Left ventricle myocardium inferior (tissue), 1 donor: ENCODE measurements at places on chromosomes 3 and 15. TPM values are rescaled to one million over a fixed set of nuclear protein-coding genes. Genes with fewer than 3 reads are reported as not detected.

The ATRIP gene
- total RNA-seq, result 4.3 TPM

The PDCD7 gene
- 14.5 TPM for total RNA-seq

The CEMIP gene
- 0.44 TPM for total RNA-seq

The RTP1 gene
- total RNA-seq, result not detected

The PSTPIP1 gene
- 3.5 TPM for total RNA-seq

The PIERCE2 gene
- 8.7 TPM for total RNA-seq

GRCh38 chr3:139764936-139765335 is 87.2 kb upstream of the NMNAT3 start:
- DNase-seq, result no peak

DNA sequence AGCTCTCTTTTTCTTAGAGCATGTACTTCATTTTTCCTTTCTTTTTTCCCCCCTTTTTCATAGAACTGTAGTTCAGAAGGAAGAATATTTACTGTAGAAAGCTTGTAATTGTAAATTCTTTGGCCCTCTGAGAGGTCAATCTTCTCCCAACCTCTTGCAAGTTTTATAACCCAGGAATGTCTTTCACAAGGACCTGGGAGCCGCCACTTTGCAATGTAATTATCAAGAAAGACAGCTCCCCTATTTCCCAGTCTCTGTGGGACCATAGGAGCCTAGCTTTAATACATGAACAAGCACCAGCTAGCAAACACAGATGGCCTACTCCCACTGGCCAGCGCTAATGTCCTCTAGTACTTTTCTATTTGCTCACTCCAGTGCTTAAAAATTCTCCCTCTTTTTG is 51.4 kb downstream of the NFKBIZ start:
- no peak for DNase-seq

- DNase-seq, result no peak
Observed at GRCh38 chr3:195013411-195014361, 257.3 kb downstream of the XXYLT1 start.

- no peak for DNase-seq
Observed at GRCh38 chr3:139394116-139394515, 4.7 kb upstream of the COPB2 start.

GRCh38 chr3:127461286-127461910 is 129.1 kb downstream of the TPRA1 start:
- DNase-seq, result no peak

GRCh38 chr15:96500508-96500907 is 170.0 kb downstream of the NR2F2 start:
- no peak for DNase-seq

- no peak for DNase-seq
Observed at GRCh38 chr3:84547207-84547606, 411.6 kb upstream of the CADM2 start.

- no peak for DNase-seq
Observed at GRCh38 chr3:124636101-124636862, 94.0 kb upstream of the UMPS start.

- DNase-seq, result no peak
Observed at GRCh38 chr3:141663993-141664392, 74.1 kb upstream of the RNF7 start.

- DNase-seq, result no peak
Observed at GRCh38 chr3:74631351-74632140, 17.1 kb upstream of the CNTN3 start.

- DNase-seq, result no peak
Observed at GRCh38 chr15:57038040-57038439, 119.6 kb downstream of the TCF12 start.

DNA sequence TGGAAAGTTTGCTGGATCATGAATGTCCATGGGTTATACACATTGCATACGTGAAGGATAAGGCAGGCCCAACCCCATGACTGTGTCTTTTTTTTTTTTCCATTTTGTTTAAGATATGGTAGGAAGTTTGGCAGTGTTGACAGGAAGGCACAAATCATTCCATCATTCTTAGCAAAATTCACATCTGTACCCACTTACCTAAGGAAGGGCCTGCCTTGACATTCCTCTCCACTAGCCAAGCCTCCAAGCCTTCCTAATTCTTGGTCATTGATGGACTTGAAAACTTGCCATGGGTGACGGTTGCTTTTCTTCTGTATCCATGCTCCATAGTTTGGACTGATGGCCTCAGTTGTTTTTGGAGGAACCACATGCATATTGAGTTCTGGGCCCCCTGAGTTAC is 54.4 kb downstream of the ARNT2 start:
- no peak for DNase-seq

DNA sequence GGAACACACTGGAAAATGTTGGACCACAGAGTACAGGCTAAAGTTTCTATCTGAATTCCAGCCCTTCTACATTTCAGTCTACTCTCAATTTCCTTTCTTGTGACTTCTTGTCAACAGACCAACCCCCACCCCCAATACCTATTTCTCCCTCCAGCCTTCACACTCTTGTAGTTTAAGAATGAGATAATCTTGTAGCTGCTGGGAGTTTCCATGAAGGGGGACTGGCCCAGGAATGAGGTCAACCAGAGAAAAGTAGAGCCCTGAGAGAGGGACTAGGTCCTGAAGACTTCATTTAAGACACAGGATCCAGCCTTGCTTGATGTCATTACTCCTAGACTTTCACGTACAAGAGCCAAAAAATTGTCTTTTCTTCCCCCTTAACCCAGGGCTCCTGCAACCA is 29.5 kb upstream of the FAM107A start:
- no peak for DNase-seq

DNA sequence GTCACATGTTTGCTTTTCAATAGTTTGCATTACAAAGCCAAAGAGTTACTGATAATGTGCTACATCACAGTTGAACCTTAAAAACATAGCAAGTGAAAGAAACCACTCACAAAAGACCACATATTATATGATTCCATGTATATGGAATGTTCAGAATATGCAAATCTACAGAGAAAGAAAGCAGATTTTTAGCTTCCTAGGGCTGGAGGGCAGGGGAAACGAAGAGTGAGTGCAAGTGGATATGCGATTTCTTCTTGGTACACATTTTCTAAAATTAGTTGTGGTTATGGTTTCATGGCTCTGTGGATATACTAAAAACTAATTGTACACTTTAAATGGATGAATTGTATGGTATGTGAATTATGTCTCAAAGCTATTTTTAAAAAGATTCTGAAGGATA is 4.0 kb upstream of the GBE1 start:
- DNase-seq, result no peak

DNA sequence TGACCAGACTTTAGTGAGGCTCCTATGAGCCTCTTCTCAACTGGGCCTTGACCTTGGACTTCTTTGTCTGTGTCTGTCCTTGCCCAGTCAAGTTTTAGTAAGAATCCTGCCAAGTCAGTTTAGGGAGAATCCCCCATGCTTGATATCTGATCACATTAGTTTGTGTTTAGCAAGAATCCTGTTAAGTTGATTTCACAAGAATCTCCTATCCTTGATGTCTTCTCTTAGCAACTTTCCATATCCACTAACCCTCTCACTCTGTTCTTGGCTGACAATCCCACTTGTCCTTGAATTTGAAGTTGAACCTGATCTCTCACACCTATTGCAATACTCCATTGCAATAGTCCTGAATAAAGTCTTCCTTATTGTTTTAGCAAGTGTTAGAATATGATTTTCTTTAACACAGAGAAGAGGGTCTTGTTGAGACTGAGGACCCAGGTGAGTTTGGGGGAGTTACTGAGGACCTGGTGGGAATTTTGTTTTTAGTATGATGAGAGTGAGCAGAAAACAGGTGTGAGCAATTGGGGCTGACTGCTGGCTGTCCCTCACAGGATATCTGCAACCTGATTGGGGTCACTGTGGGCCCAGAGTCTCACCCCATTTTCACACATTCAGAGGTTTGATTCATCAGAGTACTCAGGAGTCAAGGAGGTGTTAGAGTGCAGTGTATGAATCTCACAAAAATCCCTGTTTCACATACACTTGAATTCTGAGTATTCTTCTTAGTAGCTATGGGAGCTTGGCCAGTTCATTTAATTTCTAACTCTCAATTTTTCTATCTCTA is 39.9 kb upstream of the TNFAIP8L3 start:
- DNase-seq, result no peak

- no peak for DNase-seq
Observed at GRCh38 chr15:63597821-63598220, 634 bp downstream of the FBXL22 start.

- no peak for DNase-seq
Observed at GRCh38 chr3:7520059-7520458, 659.1 kb downstream of the GRM7 start.

GRCh38 chr3:56547486-56547885 is 9.5 kb upstream of the CCDC66 start:
- no peak for DNase-seq

DNA sequence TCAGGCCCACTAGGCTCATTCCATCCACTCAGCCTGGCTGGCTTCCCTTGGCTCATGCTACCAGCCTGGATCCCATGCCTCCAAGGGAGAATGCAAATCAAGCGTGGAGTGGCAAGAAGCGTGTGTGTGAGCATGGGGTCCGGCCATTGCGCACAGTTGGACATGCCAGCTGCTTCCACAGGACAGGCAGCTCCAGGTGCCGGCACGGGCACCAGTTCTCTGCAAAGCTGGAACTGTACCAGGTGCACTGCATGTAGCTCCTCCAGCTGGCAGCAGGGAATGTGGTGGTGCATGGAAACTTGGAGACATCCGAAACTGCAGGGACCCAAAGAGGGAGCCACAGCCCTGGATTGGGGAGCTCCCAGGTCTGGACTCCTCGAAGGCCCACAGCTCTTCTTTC is 449.8 kb downstream of the EPHA6 start:
- no peak for DNase-seq

DNA sequence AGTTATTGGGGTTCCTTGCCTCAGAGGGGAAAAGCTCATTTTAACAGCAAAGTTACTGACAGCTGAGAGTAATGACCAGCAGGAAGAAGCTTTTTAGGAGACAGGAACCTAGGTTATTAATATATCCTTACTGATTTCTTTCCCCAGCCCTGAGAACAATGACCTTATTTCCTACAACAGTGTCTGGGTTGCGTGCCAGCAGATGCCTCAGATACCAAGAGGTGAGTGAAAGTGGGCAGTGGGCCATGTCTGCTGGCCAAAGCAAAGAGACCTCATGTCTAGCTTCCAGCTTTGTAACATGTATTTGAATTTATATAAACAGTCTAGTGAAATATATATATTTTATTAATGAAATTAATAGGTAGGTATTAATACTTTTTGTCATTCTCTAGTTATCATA is 5.0 kb downstream of the CCNDBP1 start:
- peak; percentile 85 for DNase-seq

DNA sequence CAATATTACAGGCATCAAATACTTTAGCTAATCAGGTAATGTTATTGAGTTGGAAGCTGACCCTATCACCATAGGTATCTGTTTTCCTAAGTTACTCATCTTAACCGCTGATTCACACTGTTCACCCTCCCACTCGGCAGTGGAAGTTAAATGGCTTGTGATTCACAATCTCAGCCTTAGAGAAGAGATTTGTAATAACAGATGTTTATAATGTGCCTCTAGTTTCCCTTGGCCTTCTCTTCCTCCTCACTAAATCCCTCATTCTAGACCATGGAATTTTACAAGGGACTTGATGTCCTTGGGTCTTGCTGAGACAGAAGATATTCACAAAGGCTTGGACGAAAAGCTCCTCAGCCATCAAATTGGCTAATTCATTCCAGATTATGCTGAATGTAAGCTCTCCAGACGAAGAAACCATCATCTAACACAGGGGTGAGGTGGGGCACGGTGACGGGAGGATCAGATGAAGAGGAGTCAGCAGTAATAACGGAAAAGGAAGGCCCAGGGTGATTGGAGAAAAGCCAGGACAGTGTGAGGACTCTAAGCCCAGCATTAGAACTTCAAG is 931.7 kb downstream of the MCTP2 start:
- no peak for DNase-seq

- peak; percentile 14 for DNase-seq
Observed at GRCh38 chr3:182259579-182259978, 533.7 kb upstream of the ATP11B start.

DNA sequence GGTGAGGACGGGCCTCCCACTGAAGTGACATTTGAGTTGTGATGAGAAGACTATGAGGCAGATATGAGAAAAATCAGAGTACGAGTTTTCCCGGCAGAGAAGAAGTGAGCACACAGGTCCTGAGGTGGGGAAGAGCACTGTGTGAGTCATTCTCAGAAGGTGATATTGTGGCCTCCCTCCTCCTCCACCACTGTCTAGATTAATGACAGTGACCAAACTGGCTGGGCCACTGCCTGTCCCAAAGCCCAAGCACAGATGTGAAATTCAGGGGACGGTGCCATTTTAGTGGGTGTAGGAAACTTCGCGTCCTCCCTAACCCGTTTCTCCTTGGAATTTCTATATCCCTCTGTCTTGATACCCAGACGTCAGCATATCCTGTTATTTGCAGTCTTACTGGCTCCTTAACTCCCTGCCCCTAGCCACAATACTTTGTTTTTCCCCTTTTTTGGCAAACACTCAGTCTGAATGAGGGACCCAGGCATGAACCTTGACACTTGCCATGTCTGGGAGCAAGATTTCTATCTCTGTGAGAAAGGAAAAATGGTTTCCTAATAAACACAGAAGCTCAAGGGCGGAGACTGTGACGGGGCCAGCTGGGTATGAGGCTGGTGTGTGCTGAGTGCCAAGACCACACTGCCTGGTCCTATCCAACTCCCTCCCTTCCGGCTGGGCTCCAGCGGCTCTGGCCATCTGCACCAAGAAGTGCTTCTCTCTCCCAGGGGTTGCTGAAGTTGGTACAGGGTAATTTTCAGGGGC is 15.2 kb downstream of the PRICKLE2 start:
- DNase-seq, result peak; percentile 71

DNA sequence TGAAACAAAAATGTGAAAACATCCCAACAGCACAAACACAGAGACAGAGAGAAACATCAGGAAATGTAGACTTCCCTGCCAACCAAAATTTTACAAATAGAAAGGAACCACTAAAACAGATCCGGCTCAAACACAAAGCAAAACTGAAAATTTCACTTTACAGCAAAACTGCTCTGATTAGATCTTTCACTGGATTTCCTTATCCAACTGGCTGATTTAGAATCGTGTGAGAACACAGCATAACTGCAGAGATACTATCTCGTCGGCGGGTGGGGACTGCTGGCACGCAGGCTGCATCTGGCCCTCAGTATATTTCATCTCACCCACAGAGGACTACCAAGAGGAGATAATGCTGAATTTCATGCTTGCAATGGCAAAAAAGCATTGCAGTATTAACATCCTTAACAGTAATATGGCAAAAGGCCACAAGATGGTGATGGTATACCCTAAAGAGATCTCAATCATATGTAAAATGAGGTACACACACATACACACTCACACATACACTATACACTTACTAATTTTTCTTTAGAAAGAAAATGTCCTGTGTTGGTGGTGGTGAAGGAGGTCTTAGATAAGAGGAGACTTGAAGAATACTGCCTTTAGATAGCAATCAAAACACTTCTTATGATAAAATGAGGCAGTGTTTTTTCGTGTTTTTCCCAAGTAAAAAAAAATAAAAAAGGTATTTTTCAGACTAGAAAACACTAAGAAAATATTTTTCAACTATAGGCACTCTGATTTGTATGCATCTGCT is 10.6 kb upstream of the LEO1 start:
- no peak for DNase-seq

DNA sequence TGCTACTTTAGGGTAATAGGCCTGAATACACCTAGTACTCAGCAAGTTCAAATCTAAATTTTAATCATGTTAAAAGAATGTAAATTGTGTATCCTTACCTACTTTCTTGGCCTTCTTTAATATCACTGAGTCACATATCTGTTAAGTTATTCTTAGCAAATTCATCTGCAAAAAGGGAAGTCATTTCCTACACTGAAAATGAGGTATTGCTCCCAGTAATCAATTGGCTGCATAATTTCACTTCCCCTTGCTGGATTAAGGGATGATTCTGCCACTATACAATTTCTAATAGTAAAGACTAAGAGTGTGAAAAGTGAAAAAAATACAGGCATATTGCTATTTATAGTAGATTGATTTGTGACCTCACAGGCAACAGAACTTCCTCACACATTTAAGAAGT is 47.8 kb downstream of the CCDC54 start:
- no peak for DNase-seq
